AG20443 (cell line): ENCODE measurements at places on chromosomes 12 and 14.
A peak's percentile ranks its signal among the peaks of the same experiment; 100 is the strongest.

GRCh38 chr12:95815632-95816212, 25.2 kb upstream of the NTN4 start:
- peak; percentile 51 for DNase-seq

DNA sequence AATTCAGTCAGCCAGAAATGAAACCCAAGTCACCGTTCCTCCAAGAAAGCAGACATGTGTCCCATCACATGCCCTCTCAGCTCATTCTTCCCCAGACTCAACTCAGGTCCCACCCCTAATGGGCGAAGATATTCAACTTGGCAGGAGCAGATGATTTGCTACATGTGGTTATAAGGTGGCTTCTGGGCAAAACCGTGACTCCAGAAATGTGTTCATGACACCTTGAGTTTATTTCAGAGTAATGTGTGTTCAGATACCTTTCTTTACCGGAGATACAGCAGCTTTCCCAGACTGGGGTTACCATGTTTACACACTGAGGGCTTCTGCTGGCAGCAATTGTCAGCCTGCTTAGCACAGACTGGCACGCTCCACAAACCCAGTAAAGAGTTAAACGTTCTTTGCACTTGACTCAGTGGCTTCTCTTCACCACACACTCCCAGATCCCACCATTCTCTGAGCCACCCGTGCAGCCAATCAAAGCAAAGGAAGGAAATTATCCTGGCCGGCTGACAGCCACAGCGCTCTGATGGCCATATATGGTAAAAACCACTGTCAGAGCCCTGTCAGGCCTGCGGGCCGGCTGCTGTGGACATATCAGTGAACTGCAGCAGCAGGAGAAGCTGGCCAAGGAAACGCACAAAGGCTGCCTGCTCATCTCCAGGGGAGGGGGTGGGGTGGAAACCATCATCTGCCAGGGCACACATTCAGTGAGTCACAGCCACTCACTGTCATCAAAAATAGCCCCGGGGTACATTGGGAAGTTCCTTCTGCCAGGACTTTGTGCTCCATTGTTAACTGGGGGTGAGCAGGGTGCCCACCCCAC, 39.9 kb downstream of the CORO1C start:
- peak; percentile 93 for DNase-seq

DNA sequence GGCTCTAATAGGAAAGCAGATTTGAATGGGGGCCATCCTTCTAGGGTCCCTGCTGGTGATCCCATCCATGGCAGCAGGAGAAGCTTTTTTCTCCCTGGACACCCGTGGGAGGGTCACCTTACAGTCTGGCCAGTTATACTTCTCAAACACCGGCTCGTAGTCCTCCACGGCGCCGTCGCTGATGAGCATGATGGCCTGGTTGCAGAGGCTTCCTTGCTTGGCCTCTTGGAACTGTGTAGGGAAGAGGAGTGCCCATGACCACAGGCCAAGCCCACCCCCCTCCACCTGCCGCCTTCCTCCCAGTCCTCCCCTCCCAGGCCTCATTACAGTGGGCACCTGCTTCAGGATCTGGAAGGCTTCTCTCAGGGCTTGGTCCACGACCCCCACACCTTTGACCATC, 33.8 kb downstream of the CACNA2D4 start:
- peak; percentile 3 for DNase-seq

DNA sequence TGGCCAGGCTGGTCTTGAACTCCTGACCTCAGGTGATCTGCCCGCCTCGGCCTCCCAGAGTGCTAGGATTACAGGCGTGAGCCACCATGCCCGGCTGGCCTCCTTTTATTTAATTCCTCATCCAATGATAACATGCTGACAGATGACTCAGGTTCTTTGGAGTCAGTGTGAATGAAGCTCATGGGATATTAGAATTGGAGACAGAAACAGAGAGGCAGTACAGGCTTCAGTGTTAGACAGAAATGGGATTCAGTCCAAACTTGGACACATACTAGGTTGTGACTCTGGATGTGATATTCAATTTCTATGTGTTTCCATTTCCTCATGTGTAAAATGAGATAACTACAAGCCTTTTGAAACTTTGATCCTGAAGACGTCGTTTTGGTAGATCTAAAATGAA, 47.3 kb downstream of the PDE3A start:
- DNase-seq, result no peak

DNA sequence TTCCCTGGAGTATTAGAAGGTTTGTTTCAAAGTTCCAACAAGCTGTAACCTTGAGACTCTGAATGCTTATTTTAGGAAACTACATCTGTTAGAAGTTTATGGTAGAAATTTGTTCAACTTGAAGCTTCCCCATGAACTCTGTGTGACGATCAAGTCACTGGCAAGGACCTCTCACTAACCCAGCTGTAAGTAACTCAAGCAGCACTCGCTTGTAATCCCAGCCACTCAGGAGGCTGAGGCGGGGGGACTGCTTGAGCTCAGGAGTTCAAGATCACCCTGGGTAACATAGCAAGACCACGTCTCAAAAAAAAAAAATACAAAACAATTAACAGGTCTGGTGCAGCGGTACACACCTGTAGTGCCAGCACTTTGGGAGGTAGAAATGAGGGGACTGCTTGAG, 25.6 kb downstream of the TESC start:
- no peak for DNase-seq

- no peak for DNase-seq
Observed at GRCh38 chr12:41768456-41768855, 376.2 kb downstream of the GXYLT1 start.

- no peak for DNase-seq
Observed at GRCh38 chr12:29572464-29572863, 75.0 kb upstream of the OVCH1 start.
